ENCODE measurements at places on chromosomes 4 and X. TPM values are rescaled to one million over a fixed set of nuclear protein-coding genes. Genes with fewer than 3 reads are reported as not detected.
A peak's percentile ranks its signal among the peaks of the same experiment; 100 is the strongest.

DNA sequence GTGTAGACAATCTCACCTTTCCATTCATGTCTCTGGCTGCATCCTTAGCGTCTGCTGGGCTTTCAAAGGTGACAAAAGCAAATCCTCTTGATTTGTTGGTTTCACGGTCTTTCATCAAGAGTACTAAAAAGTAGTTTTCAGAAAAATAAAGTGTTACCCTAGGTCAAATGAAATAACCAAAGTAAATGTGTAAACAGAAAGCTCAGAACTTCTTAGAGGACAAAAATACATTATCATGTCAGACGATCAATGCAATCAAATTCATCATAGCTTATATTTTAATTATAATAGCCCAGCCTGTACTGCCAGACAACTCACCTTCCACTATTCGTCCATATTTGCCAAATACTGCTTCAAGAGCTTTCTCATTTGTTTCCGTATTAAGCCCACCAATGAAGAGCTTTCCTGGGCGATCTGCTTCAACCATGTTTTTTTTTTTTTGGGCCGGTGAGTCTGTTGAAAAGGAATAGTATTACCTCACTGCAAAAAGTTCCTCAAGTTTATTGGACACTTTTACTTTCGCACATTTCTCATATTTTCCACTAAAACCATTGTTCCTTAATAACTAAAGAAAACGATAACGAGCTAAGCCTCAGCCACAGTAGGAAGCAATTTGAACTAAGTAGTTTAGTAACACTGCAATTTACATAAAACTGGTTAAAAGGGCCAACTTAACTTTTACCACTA lies 1.4 kb downstream of the RBMX start:
- DNase-seq, result no peak

DNA sequence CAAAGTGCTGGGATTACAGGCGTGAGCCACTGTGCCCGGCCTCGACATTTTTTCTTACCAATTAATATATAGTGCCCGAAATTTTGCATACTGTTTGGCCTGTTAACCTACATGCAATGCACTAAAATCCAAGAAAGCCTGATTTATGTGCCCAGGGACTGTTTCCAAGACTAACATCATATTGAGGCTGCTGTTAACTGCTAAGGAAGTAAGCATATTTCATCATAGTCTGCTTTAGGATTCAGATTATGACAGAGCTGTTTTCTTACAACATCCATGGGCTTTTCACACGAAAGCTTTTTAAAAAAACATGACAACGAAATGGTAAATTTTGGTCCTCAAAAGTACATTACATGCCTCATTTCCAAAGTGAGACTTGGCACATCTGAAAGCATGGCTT lies 84.4 kb downstream of the STOX2 start:
- DNase-seq, result no peak

- no peak for DNase-seq
Measured at GRCh38 chr4:126718136-126718535, 914.6 kb upstream of the INTU start.

GRCh38 chrX:124433186-124433585 lies 86.8 kb downstream of the SH2D1A start:
- DNase-seq, result no peak

GRCh38 chr4:104919406-104919805 lies 227.3 kb upstream of the TET2 start:
- DNase-seq, result no peak

Gene UPF3B
- 7.4 TPM for total RNA-seq

Gene KIAA1210
- not detected for total RNA-seq

GRCh38 chrX:132426695-132427281 lies 62.0 kb downstream of the MBNL3 start:
- no peak for DNase-seq

GRCh38 chr4:76277667-76278066 lies 26.1 kb downstream of the FAM47E start:
- DNase-seq, result no peak

DNA sequence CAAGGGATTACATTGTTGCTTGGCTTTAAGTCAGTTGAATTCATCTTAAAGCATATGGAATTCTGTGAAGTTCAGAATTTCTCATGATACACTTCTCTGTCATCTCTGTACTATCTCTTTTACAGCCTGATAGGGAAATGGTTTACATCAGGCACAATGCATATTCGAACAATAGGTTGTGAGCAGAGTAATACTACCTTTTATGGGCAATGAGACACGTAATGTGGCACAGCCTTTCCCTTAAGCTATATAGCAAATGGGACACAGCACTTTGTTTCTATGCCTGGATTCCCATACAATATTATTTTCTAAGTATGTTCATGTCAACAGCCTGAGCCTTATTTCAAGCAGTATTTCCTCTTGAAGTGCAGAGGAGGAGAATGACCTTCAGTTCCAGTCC lies 58.4 kb downstream of the SYNPO2 start:
- no peak for DNase-seq

DNA sequence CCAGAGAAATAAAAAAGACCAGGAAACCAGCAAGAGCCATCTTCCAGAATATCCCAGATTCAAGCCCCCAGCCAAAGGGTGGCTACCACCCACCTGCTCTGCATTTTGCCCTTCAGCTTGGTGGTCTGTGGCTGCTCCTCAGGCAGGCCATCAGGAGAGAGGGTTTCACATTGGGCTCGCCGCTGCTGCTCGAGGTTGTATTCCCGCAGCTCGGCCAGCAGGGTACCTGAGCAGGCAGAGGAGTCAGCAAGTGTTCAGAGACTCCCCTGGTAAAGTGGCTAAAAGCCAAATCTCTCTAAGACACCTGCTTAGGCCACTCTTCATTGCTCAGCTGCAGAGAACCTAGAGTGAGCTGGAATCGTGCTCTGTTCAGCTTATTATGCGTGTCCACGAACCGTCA lies 110.8 kb upstream of the HSD17B10 start:
- no peak for DNase-seq

GRCh38 chr4:67571975-67572374 lies 13.4 kb downstream of the STAP1 start:
- DNase-seq, result no peak

GRCh38 chrX:150513544-150513943 lies 54.9 kb upstream of the MTM1 start:
- no peak for DNase-seq

Gene PCDH11X
- total RNA-seq, result not detected

GRCh38 chr4:158068068-158068467 lies 104.8 kb downstream of the GASK1B start:
- DNase-seq, result no peak

- no peak for DNase-seq
Measured at GRCh38 chrX:148732743-148733142, 232.3 kb downstream of the AFF2 start.

- DNase-seq, result no peak
Measured at GRCh38 chrX:34900691-34901090, 41.9 kb upstream of the FAM47B start.

- no peak for DNase-seq
Measured at GRCh38 chr4:41257906-41258305, 1.2 kb downstream of the UCHL1 start.

Gene RGN
- total RNA-seq, result 0.34 TPM

DNA sequence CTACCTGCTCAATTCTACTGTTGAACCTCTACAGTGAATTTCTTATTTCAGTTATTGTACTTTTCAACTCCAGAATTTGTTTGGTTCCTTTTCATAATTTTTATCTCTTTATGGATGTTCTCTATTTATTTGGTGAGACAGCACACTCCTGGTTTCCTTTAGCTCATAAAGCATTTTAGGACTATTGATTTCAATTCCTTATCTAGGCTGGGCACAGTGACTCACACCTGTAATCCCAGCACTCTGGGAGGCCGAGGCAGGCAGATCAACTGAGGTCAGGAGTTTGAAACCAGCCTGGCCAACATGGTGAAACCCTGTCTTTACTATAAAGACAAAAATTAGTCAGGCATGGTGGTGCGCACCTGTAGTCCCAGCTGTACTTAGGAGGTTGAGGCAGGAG lies 57.7 kb downstream of the THOC2 start:
- no peak for DNase-seq

Gene PGAM4
- not detected for total RNA-seq

DNA sequence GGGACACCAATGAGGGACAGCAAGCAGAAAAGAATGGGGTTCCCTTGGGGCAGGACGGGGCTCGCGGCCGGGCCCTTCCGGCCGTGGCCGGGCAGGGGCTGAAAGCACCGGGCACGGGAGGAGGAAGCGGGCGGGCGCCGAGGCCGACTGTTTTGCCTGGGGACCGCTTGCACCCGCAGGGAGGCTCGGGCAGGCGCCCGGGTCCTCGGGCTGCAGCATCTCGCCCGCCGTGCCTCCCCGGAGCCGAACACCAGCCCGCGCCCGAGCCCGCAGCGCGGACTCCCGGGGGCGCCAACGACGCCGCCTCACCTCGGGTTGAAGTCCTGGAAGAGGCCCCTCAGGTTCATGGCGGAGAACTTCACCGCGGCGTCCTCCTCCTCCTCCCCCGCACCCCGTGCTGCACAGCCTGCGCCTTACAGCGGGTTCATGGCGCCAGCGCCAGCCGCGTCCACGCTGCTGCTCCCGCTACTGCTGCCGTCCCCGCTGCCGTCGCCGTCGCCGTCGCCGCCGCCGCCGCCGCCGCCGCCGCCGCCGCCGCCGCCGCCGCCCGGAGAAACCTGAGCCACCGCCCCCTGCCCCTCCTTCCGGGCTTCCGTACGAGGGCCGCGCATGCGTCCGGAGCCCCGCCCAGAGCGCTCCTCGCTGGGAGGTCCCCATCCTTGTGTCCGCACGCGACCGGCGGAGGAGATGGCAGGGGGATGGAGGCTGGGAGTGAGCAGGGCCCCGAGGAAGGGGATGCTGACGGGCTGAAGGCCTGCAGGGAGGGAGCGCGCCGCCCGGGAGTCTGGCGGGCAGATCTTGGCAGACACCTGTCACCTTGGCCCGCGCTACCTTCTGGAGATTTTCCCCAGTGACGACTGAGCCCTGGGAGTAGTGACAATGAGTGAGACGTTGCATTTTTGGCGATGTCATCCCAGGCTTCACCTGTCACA lies at the start of gene TMEM185A:
Gene TMEM185A (minus strand): TSS at position 559 of the 932 bp plus-strand sequence. CDS start 212 bp downstream, at position 347.
- DNase-seq, result peak; percentile 82

DNA sequence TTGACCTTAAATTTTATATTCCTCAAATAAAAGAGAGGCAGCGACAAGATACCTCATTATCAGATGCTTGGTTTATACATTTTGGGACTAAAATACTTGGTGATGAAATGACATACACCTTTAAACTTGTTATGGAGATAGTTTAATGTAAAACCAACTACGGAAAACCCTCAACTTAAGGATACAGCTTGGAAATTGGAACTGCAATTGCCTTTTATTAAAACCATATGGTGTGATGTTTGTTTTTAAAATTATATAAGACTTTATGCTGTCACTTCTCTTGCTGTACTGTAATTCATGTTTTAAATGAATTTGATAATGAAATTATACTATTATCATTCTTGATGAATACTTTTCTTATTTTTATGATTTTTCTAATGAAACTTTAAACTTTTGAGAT lies 25.9 kb downstream of the METTL14 start:
- no peak for DNase-seq

DNA sequence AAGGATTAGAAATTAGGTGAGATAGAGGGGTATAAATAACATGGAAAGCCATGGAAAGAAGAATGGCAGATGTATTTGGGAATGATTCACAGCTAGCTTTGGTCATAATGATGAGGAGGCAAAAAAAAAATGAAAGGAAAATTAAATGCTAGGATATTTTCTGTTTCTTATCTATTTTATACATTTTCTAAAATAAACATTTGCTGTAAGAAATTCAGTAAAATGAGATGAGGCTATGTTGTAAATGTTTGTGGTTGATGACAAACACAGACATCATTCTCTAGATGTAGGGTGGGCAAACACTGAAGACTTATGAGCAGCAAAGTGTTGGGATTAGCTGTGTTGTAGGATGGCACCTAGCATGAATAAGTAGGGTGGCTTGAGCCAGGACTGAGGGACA lies 407.1 kb downstream of the IL15 start:
- DNase-seq, result no peak

Gene CLDN34
- 0.89 TPM for total RNA-seq

DNA sequence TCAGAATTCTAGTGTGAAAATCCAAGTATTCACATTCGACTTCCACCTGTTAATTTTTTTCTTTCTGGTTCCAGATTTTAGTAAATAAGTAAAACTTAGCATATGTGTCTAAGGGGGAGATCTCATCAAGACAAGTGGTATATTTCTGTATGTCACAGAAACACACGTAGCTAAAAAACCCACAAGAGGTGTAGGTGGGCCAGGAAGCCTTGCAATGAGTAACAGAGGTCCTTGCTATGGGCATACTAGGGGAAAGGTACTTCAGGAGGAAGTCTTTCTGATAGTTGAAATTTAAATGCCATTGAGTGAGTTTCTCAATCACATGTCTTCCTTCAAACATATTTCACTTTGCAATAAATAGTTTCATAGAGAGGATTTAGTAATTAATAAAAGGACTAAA lies 315.8 kb downstream of the MID1IP1 start:
- no peak for DNase-seq

DNA sequence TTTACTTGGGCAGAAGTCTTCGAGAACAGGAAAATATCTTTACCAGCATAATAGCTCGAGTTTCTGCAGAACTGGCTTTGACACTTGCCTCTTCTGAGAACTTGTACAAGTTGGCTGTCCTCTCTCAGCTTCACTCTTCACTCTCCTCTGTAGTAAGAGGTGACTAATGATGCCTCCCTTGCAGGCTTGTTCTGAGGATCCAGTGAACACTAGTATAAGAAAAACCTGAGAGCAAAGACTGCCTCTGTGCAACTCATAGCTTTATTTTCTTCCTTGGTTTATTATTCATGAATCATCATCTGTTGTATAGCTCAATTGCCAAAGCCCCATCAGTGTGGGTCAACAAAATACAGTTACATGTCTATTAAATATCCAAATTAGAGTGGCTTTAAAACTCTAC lies 266.7 kb upstream of the CLNK start:
- no peak for DNase-seq

DNA sequence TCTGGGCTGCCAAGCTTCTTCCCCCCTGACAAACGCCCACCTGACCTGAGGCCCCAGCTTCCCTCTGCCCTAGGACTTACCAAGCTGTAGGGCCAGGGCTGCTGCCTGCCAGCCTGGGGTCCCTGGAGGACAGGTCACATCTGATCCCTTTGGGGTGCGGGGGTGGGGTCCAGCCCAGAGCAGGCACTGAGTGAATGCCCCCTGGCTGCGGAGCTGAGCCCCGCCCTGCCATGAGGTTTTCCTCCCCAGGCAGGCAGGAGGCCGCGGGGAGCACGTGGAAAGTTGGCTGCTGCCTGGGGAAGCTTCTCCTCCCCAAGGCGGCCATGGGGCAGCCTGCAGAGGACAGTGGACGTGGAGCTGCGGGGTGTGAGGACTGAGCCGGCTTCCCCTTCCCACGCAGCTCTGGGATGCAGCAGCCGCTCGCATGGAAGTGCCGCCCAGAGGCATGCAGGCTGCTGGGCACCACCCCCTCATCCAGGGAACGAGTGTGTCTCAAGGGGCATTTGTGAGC lies 37.0 kb downstream of the HTRA3 start:
- peak; percentile 9 for DNase-seq

DNA sequence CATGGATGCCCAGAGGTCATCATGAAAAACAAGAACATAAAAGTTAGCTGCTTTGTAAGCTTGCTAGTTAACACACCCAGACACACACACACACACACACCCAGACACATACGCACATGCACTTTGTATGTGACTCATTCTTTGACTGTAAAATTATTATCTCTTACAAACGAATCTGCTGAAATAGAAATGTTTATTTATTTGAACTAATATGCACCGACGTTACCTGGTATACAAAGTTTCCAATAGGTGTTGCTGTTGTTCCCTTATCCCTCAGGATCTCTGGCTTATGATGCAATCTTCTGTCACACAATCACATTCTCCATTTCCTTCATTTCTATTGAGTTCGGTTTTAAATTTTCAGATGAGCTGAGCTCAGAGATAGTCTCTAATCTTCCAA lies 209.3 kb downstream of the PTTG2 start:
- no peak for DNase-seq

Measured in left colon (tissue), 2 donors.